Heart right ventricle (tissue), 16 donors: ENCODE measurements at places on chromosomes 16 and 17.

DNA sequence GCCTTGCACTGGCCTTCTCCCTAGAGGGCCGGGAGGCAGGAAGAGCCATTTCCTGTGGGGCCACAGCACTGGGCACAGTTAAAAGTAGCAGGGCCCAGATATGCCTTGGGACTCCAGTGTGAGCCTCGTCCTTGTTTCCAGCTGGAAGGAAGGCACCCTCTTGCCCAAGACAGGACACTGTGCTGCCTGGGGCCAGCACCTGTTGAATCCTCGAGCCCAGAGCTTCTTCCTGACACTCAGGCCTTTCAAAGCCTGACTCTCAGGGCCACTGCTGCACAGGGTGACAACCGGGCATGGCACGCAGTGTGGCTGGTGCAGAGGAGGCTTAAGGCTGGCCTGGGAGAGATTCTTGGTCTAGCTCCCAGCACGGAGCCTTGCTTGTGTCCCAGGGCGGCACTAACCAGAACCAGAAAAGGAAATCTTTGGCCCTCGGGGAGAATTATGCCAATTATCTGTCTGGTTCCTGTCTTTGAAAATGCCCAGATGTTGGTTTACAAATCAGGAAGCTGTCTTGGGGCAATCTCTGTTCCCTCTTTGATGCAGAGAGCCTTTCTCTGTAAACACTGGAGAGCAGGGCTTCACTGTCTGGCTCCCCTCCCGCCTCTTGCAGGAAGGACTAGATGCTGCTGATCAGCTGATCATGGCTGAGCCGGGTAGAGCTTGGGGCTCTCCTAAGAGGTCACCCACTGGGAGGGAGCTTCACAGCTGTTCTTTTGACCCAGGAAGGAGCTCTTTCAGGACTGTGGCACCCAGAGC lies 11.1 kb downstream of the LDHD start:
- H3K27me3 ChIP-seq: no peaks in the 10 kb centered on the region
- H3K4me1 ChIP-seq: peaks cover 64% of the 10 kb centered on the region
- DNase-seq: peak; percentile 55
- H3K4me3 ChIP-seq: no peak overlapping the region
- H3K36me3 ChIP-seq: no peaks in the 10 kb centered on the region
- peak overlapping the region; percentile 80 for H3K27ac ChIP-seq

GRCh38 chr16:981695-982144 lies at the start of gene SOX8:
SOX8 (plus strand) TSS chr16:981770; CDS start chr16:981923, 153 bp downstream.
- no peak for DNase-seq
- peaks cover 16% of the 10 kb centered on the region for H3K4me1 ChIP-seq
- H3K27ac ChIP-seq: peak within 1 kb of the TSS; percentile 43
- H3K27me3 ChIP-seq: peaks cover 21% of the 10 kb centered on the region
- no peaks in the 10 kb centered on the region for H3K36me3 ChIP-seq

GRCh38 chr16:77589071-77589765 lies 133.1 kb upstream of the NUDT7 start:
- no peak overlapping the region for H3K27ac ChIP-seq
- H3K27me3 ChIP-seq: peaks cover 8% of the 10 kb centered on the region
- H3K36me3 ChIP-seq: no peaks in the 10 kb centered on the region
- peaks cover 3% of the 10 kb centered on the region for H3K4me1 ChIP-seq
- DNase-seq: no peak

- peaks cover 78% of the 10 kb centered on the region for H3K27me3 ChIP-seq
- no peaks in the 10 kb centered on the region for H3K4me1 ChIP-seq
- H3K4me3 ChIP-seq: no peak overlapping the region
- no peak overlapping the region for H3K27ac ChIP-seq
- H3K36me3 ChIP-seq: no peaks in the 10 kb centered on the region
- no peak for DNase-seq
Observed at GRCh38 chr16:86405319-86405718, 105.0 kb upstream of the FOXF1 start.

DNA sequence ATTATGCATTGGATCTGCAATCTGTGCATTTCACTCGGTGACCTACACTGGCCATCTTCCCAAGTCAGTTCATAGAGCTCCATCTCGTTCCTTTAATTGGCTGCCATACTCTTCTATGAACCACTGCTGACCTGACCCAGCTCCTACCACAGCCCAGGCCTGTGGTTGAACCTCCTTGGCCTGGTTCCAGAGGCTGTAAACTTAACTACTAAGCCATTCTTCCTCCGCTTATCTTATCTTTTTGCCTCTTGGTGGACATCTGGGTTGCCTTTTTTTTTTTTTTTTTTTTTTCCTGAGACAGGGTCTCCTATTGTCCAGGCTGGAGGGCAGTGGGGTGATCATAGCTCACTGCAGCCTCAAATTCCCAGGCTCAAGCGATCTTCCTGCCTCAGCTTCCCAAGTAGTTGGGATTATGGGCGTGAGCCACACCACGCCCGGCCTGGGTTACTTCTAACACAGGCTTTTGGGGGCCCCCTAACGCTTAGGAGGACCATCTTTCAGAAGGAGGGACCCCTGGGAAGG lies 18.3 kb downstream of the COQ7 start:
- H3K4me3 ChIP-seq: peak overlapping the region; percentile 49
- H3K27me3 ChIP-seq: no peaks in the 10 kb centered on the region
- no peaks in the 10 kb centered on the region for H3K36me3 ChIP-seq
- no peak overlapping the region for H3K27ac ChIP-seq
- DNase-seq: no peak
- no peaks in the 10 kb centered on the region for H3K4me1 ChIP-seq

DNA sequence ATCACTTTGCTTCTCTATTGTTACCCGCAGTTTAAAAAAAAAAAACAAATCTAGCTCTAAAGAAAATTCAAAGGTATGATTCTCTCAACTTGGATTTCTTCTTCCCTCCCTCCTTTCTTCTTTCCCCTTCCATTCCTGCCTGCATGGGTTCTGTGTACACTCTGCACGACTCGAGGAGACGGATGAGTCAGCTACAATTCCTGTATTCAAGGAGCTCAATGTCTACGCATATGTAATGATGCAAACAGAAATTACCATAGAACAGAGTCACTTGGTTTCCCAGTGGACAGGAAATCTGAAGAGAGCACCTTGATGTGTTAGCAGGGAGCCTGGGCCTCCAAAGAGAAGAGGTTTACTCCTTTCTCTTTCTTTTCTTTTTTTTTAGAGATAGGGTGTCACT lies 92.3 kb downstream of the VPS53 start:
- no peak for DNase-seq
- peaks cover 74% of the 10 kb centered on the region for H3K36me3 ChIP-seq
- H3K27ac ChIP-seq: no peak overlapping the region

DNA sequence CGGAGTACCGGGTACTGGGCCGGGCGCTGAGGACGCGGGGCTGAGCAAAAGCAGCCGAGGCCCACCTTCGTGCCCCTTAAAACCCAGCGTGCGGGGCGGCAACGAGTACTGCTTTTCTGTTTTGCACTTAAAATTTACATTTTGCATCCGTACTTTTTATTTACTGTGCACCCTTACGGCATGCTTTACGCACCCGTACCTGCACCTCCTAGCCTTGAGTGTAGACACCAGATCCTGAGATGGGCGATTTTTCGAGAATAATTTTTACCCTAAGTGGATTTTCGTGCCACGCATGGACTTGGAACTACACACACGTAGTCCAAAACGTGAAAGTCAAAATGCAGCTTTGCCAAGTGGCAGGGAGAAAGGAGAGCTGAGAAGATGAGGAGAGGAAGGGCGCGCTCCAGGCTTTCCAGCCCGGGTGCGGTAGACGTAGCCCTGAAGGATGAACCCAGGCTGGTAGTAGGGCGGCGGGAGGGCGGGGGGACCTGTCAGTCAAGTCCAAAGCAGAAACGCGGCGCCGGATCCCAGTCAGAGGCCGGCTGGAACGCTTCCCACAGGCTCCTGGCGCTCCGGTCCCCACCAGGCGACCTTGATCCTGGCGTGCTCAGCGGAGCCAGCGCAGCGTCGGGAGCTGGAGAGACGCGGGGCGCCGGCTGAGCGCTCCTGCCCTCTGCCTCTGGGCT lies 1.2 kb upstream of the CBLN1 start:
- H3K27ac ChIP-seq: no peak overlapping the region
- peaks cover 39% of the 10 kb centered on the region for H3K4me1 ChIP-seq
- peaks cover 92% of the 10 kb centered on the region for H3K27me3 ChIP-seq
- H3K4me3 ChIP-seq: peak overlapping the region; percentile 54

DNA sequence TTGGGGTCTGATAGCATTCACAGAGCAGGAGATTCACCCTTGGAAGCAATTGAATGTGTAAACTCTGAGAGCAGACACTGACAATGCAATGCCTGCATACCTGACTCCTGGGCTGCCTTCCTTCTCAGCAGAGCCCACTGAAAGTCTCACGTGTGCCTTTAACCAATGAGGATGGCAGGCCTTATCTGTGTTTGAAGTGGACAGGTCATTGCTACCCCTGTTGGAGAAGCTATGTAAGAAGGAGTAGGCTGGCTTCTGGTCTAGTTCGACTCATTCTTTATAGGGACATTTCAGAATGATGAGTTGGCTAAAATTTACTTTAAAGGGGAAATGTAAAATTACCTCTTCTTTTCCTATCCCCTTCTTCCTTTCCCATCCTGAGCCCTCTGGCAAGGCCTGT lies 446.3 kb downstream of the SLC39A11 start:
- peaks cover 4% of the 10 kb centered on the region for H3K36me3 ChIP-seq
- H3K4me3 ChIP-seq: no peak overlapping the region
- DNase-seq: no peak
- H3K4me1 ChIP-seq: no peaks in the 10 kb centered on the region
- H3K27ac ChIP-seq: no peak overlapping the region

- no peak overlapping the region for H3K27ac ChIP-seq
- H3K36me3 ChIP-seq: no peaks in the 10 kb centered on the region
- no peaks in the 10 kb centered on the region for H3K4me1 ChIP-seq
- H3K4me3 ChIP-seq: no peak overlapping the region
Observed at GRCh38 chr16:73616166-73616753, 568.3 kb upstream of the ZFHX3 start.

GRCh38 chr16:70695331-70696070 lies 9.6 kb upstream of the MTSS2 start:
- peaks cover 95% of the 10 kb centered on the region for H3K4me1 ChIP-seq
- H3K4me3 ChIP-seq: no peak overlapping the region
- H3K27me3 ChIP-seq: no peaks in the 10 kb centered on the region
- H3K27ac ChIP-seq: peak overlapping the region; percentile 84
- H3K36me3 ChIP-seq: no peaks in the 10 kb centered on the region

- H3K4me3 ChIP-seq: no peak overlapping the region
- H3K27me3 ChIP-seq: no peaks in the 10 kb centered on the region
- DNase-seq: no peak
- H3K4me1 ChIP-seq: peaks cover 37% of the 10 kb centered on the region
- H3K36me3 ChIP-seq: peaks cover 58% of the 10 kb centered on the region
- no peak overlapping the region for H3K27ac ChIP-seq
Observed at GRCh38 chr17:73237714-73238113, 24.0 kb downstream of the CPSF4L start.

DNA sequence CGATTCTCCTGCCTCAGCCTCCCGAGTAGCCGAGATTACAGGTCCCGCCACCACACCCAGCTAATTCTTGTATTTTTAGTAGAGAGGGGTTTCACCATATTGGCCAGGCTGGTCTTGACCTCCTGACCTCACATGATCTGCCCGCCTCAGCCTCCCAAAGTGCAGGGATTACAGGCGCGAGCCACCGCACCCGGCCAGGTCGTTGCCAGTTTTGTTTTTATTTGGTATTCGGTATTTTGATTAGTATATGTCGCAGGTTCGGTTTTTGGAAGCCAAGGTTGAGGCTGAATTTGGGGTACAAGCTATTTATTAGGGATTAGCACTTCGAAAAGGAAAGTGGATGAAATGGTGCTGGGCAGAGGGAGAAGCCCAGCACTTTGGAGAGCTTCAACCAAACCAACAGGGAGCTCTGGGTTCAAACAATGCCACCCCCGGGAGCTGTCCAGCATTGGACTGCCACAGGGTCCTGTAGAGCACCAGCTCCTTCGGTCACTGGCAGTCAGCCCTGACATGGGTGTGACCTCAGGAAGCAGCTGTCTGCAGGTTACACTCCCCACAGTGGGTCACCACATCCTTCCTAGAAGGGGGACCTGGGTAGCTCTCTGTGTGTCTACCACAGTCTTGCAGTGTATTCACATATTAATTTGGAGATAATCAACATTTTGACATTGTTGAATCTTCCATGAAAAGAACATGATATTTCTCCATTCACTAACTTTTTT lies 1.5 kb upstream of the CLEC10A start:
- no peak for DNase-seq
- no peaks in the 10 kb centered on the region for H3K27me3 ChIP-seq
- no peak overlapping the region for H3K27ac ChIP-seq
- H3K36me3 ChIP-seq: no peaks in the 10 kb centered on the region
- H3K4me3 ChIP-seq: no peak overlapping the region
- H3K4me1 ChIP-seq: no peaks in the 10 kb centered on the region
